ENCODE measurements at places on chromosomes 4 and X.

- DNase-seq: no peak
These were observed at the start of gene CYSLTR1 for GRCh38 chrX:78327370-78328086. Gene CYSLTR1, minus strand, starts transcription at chrX:78327611. Its CDS starts 53,865 bp downstream, at chrX:78273746.

- DNase-seq: no peak
These were observed 10.8 kb downstream of the LRP2BP start for GRCh38 chr4:185384930-185385331.

- no peak for DNase-seq
These were observed 43.9 kb downstream of the HOPX start for GRCh38 chr4:56637154-56637553.

DNA sequence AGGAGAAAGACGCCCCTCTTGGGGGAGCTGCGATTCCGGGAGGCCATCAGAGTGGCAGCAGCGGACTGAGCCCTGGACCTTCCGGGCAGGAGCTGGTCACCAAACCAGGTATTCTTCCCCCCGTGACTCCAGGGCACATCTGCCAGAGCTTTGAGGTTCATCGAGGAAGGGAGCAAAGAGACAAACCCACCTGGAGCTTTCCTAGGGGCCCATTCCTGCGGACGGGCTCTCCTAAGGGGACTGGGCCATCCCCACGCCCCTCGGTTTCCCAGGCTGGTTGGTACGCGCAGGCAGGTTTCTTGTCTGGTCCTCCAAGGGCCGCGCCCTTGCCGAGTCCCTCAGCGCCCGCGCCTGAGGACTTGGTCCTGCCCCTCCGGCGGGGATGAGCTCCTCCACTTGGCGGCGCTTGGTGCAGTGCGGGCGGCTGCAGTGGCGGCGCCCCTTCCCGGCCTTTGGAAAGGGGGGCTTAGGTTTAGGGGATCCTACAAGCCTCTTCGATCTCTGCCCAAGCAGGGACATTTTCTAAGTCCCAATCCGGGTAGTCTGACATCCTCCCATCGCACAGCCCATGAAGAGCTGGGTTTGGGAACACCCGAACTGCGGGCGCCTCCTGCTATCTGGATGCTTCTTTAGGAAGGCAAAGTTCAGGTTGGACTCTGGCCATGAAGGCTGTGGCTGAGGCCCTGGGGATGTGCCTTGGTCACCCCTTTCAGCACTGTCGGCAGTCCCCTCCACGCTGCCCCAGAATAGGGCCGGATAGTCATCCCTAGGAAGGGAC is 538 bp downstream of the STBD1 start:
- DNase-seq: peak; percentile 46

GRCh38 chr4:17667653-17668201 is 53.3 kb downstream of the MED28 start:
- no peak for DNase-seq
